ENCODE measurements at places on chromosomes 16 and 17.

DNA sequence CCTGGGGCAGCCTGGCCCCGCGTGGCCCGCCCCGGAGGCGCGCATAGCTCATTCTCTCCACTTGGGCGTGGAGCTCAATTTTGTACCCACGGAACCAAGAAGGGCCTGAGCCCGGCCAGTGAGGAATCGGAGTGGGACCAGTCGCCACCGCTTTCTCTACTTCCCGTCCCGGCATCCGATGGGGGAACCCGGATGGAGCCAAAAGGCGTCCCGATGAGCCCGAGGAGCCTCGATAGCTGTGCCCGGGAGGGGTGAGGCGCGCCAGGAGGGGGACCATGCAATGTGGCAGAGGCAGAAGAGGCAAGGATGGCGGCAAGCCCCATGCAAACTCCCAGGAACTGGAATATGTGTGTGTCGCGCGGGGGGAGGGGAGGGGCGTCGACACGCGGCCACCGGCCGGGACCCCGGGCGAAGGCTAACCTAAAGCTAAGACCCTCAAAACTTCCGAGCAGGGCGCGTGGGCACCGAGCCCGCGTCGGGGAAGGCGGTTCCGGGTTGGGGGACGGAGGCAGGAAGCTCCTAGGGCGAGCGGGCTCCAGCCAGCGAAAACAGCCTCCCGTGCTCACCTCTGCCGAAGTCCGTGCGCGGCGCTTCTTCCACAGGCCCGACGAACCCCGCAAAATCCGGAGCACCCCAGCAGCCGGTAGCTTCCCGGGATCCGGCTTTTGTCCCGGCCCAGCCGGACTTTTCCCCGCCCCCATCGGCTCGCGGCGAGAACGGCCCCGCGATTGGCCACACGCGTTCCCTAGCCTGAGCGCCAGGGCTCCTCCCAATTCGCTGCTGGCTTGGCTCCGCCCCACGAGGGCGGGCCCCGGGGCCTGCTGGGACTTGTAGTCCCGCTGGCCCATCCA, at the start of gene ACLY:
Gene ACLY (minus strand): TSS at position 638 of the 851 bp plus-strand sequence. CDS start 5,078 bp downstream, outside the sequence.
- peak; percentile 99 for DNase-seq

DNA sequence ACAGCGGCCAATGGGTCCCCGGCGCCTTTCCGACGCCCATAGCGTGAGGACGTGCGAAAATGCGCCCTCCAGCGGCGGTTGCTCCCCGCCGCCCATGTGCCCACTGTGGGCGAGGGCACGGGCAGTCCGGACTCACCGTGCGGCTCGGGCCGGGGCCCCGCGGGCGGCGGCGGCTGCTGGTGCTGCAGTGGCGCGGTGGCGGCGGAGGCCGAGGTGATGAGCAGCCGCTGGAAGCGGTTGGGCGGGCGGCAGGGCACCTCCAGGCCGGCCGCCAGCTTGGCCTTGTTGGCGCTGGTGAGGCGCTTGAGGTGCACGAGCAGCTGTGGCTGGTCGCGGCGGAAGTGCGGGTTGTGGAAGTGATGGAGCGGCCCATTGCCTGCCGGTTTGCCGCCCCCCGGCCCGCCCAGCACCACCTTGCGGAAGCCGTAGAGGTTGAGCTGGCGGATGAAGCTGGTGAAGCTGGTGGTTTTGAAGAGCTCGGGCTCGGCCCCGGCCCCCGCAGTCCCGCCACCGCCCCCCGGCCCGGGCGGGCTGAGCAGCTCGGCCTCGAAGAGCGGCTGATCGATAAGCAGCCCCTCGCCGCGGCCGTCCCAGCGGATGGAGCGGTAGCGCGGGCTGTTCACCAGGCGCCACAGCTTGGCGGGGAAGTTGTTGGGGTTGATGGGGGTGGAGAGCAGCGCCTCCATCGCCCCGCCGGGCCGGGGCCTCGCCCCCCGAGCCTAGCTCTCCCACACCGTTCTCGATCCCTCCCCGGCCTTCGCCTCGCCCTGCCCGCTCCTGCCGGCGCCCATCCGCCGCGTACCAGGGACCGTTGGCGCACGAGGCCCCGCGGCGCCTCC, at the start of gene HSF5:
Gene HSF5 (minus strand): TSS at position 820 of the 839 bp plus-strand sequence. CDS start 134 bp downstream, at position 686.
- peak; percentile 63 for DNase-seq

DNA sequence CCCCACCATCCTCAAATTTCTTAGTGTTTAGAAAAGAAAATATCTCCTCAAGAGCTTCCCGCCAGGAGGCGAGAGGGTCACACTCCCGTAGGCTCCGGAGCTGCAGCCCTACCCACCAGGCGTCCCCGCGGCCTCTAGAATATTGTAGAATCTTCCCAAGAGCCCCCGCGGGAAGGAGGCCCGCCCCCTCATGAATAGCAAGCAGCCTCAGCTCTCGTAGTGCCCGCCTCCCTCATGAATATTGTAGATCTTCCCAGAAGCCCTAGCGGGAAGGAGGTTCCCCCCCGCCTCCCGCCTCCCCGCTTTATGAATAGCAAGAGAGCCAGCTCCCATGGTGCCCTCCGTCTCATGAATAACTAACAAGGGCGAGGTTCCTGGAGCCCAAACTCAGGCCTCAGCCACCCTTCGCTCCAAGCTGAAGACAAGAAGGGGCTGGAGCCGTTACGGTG, at the start of gene FBXO47:
Gene FBXO47 (minus strand): TSS at position 114 of the 449 bp plus-strand sequence. CDS start 4,378 bp downstream, outside the sequence.
- peak; percentile 34 for DNase-seq

GRCh38 chr16:15518381-15519351, 84.3 kb downstream of the BMERB1 start:
- DNase-seq: peak; percentile 39

DNA sequence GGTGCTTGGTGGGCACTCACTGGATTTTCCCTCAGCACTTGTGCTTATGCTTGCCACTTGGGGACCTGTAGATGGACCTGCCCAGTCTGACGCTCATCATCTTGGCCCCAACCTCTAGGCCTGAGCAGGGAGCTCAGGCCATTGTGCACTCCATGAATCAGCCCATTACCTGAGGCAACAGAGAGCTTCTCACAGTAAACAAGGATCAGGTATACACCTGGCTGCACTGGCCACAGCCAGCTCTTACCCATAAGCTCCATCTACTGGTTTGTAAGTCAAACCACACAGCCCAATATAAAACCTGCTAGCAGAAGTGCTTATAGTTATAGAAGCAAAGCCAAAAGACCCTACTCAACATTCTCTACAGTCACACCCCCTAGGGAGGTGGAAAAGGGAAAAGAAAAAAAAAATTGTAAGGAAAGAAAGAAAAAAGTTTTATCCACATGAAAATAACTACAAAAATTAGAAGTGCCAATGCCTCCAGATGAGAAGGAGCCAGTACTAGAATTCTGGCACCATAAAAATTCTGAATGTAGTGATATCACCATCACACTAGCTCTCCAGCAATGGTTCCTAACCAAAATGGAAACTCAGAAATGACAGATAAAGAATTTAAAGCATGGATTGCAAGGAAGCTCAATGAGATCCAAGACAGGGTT, 87.8 kb upstream of the CDH5 start:
- no peak for DNase-seq

DNA sequence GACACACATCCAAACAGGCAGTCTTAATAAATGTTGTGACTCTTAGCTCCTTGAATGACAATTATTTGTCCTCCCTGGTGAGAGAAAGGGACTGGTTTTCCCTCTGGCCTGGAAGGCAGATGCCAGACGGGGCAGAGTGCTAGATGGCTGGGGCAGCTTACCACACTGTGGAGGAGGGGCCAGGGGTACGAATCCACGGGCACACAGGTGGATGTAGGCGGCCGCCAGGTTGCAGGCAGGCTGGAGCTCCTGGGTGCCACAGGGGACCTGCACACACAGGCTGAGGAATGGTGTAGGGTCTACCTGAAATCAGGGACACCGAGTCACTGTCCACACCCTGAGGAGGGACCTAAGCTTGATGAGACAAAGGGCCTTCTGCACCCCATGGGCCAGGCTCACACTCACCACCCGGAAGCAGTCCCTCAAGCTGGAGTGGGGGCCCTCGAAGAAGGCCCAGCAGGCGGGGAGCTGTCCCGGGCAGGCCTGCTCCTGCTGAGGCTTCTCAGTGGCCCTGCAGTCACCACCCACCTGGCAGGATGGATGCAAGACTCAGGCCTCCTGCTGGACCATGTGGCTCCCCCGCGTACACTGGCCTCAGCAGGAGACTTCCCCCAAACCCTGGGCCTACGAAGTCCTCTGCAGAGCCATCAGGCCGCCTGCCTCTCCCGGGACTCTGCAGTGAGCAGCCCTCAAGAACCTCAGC, 38.4 kb downstream of the RMI2 start:
- DNase-seq: no peak

DNA sequence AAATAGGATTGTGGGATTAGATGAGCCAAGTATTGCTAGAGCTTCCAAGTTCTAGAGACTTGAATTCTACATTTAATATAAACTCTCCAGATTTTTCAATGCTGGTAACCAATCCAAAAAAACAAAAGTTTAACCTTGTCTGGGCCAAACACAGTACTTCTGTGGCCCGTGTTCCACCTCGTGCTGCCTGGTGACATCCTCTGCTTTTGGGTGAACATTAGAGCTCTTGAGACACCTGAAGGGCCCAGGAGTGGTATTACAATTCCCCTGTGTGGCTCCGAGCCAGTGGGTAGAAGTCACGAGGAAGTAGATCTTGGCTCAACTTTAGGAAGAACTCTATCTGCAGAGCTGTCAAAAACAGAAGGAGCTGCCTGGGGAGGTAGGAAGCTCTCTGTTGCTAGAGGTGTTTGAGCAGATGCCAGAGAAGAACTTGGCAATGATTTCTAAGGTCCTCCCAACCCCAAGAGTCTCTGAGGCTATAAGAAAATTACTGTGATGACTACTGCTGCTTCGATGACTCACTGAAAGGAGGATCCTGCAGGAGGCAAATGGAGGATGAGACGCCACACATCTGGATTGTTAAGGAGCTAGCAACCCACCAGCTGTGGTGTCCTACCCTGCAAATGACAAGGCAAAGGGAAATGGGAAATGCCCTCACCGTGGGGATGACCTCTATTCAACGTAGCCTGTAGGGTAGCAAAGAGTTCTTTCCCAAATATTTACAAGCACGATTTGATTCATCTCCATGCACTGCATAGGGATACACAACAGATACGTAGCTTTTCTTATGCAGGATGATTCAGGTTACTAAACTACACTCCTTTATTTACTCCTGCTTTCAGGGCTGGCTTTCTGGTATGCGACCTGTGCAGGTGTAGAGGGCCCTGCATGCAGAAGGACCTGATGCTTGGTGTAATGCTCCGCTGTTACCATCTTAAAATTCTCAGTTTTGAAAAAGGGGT, 45.8 kb upstream of the GAS7 start:
- no peak for DNase-seq

- no peak for DNase-seq
These were observed 260.8 kb downstream of the ZFHX3 start for GRCh38 chr16:72787130-72787513.

Measured in hematopoietic multipotent progenitor cell treated with erythropoietin and hydrocortisone succinate and interleukin-3 and kit ligand, for 17 days (in vitro differentiated cells).